Stimulated activated CD4-positive, alpha-beta T cell treated with anti-CD3 and anti-CD28 coated beads, Interleukin-4, amount 100 ng/mL, for 24 hours (primary cell): ENCODE measurements at places on chromosomes 16 and 17.

GRCh38 chr16:83967838-83968305, at the start of gene NECAB2:
NECAB2 (plus strand) TSS chr16:83968244; CDS start chr16:83968649, 405 bp downstream.
- no peak for DNase-seq

DNA sequence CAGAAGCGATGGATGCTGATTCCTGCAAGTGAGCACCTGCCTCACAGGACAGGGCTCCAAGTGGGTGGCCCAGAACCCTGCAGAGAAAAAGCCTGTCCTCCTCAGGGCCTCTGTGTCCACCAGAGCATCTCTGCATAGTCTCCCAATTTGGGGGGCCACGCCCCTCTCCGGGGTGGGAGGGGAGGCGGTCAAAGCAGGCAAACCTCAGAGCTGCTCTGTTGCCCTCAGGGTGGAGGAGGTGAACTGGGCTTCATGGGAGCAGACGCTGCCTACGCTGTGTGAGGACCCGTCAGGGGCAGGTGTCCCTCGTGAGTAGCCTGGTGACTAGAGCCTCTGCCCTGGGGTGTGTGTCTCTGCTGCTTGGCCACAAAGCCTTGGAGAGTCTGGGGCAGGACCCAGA, 19.3 kb downstream of the TRPV2 start:
- DNase-seq, result no peak

- DNase-seq, result peak; percentile 52
Observed at GRCh38 chr17:2239882-2240430, 63.6 kb downstream of the SMG6 start.

GRCh38 chr16:82156761-82157533, 13.1 kb downstream of the MPHOSPH6 start:
- no peak for DNase-seq

- DNase-seq, result no peak
Observed at GRCh38 chr16:50835358-50836060, 93.6 kb downstream of the CYLD start.

DNA sequence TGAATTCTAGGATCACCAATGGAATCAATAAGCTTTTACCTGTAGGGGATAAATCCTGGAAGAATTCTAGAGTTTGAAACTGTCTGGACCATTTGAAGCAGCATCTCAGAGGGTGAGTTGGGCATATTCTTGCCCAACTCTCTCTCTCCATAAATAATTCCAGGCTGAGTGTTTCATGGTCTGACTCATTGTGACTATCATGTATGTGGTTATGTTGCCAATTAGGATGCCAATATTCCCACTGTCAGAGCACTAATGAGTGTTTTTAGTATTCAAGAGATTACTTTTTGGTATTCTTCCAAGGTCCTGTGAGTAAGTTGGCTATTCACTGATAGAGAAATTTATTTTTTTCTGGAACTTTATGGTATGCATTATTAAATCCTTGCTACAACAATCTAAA, 456.9 kb downstream of the TOX3 start:
- DNase-seq, result no peak

DNA sequence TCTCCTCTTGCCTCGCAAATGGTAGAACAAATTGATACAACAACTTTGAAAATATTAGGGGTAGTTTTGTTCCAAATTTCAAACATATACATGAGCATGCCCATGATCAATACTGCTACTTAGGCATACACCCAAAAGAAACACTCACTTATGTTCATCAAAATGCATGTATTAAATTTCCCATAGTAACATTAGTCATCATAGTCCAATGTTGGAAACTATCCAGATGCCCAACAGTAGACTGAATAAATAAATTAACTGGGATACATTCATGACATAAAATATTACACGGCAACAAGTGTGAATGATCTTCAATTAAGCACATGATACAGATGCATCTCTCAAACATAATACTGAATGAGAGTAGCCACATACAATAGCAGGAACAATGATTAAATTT, 391.6 kb downstream of the CDH11 start:
- no peak for DNase-seq

GRCh38 chr17:41326173-41327145, 10.9 kb upstream of the KRTAP17-1 start:
- no peak for DNase-seq

- no peak for DNase-seq
Observed at GRCh38 chr17:57735230-57735629, 9.9 kb downstream of the CCDC182 start.

- DNase-seq, result no peak
Observed at GRCh38 chr17:48611213-48611612, 396 bp upstream of the HOXB7 start.

DNA sequence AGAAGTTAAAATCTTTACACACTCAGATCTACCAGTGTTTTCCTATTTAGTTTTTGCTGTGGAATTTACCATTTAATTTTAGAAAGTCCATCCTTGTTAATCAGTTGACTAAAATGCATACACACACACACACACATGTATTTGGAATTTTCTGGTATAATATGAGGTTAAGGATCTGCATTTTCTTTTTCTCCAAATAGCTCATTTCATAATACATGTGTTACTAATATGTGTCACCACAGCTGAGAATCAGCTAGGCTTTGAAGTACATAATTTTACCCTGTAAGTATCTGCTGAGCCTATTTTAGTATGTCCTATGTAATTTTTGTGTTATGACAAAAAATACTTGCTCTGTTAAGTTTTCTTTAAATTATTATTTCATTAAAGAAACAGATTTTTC, 143.2 kb downstream of the PHKB start:
- DNase-seq, result no peak

GRCh38 chr17:57004944-57005579, 27.1 kb downstream of the SCPEP1 start:
- DNase-seq, result no peak

DNA sequence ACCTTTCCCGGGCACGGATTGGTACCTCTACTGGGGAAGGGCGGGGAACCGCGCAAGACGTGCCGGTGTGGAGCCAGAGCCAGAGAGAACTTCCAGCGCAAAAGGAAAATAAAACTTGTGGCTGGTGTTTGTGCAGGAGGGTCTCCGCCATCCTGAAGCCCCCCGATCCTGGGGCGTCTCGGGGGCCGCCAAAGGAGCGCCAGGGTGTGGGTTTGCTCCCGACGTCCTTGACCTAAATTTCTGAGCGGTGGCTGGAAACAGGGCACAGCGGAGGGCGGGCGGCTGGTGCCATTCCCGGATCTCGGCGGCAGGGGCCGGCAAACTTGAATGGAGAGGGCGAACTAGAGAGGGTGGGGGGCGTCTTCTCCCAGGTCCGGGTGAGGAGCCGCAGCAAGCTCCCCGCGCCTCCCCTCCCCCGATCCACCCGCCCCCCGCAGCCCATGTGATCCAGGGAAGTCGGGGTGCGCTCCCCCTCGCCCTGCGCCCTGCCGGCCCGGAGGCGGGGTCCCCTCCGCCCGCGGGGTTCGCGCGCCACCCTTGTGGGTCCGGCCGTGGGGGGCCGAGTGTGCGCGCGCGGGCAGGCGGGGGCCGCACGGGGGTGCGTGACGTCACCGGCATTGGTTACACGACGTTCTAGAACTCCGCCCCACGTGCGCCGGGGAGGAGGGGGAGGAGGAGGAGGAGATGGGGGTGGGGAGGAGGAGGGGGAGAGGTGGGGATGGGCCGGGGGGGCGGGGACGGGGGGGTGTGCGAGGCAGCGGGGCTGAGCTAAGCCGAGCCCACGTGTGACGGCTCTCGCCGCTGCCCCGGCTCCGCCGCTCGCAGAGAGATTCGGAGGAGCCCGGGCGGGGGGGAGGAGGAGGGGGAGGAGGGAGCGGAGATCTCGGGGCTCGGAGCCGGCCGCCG, at the start of gene MSI2:
Gene MSI2, plus strand, starts transcription at position 748 of the 906 bp plus-strand sequence. CDS start 220 bp downstream, outside the sequence.
- DNase-seq, result peak; percentile 88

GRCh38 chr17:65013613-65014391, 42.7 kb downstream of the GNA13 start:
- DNase-seq, result peak; percentile 40

GRCh38 chr17:65936013-65936412, 255.9 kb downstream of the CEP112 start:
- DNase-seq, result no peak

- no peak for DNase-seq
Observed at GRCh38 chr17:3761036-3761917, 37.6 kb downstream of the HASPIN start.

DNA sequence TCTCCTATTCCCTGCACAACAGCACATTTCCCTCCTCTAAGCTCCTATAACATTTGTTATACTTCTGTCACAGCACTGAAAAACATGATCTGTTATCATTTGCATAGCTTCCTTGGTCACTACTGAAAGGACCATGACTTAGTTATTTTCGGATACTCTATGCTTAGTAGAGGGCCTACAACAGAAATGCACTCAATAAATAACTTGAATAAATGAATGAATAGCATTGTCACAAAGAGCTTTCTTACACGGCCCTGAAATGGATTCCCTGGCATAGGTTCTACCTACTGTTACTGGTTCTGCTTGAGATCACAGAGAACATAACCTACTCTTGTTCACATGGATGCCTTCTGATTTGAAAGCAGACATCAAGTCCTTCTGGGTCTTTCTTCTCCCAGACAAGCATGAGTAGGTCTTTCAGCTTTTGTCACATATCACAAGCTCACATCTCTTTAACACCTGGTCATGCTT, 41.6 kb downstream of the MYO1D start:
- DNase-seq, result no peak

DNA sequence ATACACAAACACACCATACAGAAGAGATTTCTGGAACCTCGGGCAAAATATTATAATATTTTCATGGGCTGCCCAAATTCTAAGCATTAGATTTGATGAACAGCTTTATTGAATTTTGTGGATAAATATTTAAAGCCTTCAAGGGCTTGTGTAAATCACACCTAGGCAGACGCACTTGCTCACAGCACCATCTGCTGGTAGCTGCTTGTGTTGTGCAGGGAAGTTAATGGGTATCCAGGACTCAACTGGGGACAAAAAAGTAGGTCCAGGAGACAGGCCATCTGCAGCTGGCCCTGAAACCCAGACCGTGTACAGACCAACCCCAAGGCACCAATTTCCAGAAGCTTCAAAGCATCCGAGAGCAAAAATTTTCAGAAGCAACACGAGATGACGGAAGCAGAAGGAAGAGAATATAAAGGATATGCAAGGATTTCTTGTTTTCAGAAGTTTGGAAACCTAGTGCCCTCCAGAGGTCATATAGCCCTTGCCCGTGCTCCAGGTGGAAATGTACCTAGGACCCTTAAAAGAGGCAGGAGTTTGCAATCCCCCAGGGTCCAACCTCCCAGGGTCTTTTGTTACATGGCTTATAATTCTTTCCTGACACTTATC, 140.0 kb downstream of the CHD9NB start:
- peak; percentile 17 for DNase-seq

DNA sequence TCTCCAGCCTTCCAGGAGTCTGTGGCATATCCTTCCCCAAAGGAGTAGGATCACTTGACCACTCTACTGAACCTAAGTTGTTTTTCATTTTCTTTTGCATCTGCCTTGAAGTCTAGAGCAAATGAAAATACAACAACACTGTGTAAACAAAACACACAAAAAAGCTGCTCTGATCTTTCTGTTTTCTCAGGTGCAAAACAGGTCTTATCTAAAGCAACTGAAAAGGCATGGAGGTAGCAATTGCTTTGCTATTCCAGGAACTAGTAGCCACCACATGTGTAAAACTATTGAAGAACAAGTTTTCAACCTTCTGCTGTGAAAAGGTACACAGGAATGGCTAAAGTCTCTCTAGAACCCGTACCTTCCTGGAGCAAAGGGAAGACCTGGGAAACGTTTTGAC, 127.1 kb downstream of the PITPNC1 start:
- DNase-seq, result no peak

DNA sequence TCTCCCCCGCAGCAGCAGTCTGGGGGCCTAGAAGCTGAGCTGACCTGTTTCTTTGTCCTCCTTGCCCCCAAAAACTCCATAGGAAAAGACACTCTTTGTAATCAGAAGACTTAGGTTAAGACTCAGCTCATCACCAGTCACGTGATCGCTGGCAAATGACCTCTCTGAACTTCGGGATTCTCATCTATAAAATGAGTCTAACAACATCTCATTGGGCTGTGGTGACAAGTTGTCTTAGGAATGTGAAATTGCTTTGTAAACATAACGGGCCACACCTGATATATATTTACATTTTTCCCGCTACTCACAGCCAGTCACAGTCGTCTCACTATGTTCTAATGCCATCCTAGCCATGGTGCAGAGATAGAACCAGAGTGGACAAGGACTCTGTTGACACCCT, 86.0 kb upstream of the LHX1 start:
- no peak for DNase-seq

DNA sequence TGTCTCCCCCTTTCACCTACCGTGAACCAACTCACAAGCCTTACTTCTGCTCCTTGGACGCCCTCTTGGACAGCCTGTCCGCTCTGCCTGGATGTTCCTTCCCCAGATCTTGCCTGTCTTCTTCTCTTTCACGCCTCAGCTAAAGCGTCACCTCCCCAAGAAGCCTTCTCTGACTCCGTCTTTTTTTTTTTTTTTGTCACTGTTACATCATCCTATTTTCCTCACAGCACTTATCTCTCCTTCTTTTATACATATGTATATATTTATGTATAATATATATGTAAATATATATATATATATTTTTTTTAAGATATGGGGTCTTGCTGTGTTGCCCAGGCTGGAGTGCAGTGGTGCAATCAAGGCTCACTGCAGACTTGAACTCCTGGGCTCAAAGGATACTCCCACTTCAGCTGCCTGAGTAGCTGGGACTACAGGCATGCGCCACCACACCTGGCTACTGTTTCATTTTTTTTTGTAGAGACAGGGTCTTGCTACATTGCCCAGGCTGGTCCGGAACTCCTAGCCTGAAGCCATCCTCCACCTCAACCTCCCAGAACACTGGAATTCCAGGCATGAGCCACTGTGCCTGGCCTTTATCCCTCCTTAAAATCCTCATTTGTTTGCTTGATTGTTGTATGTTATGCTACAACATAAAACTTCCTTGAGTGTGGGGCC, 16.5 kb upstream of the AKTIP start:
- DNase-seq, result no peak

- no peak for DNase-seq
Observed at GRCh38 chr17:65102788-65103187, 34.4 kb upstream of the RGS9 start.

GRCh38 chr16:10835281-10835931, 16.8 kb upstream of the TVP23A start:
- peak; percentile 7 for DNase-seq

DNA sequence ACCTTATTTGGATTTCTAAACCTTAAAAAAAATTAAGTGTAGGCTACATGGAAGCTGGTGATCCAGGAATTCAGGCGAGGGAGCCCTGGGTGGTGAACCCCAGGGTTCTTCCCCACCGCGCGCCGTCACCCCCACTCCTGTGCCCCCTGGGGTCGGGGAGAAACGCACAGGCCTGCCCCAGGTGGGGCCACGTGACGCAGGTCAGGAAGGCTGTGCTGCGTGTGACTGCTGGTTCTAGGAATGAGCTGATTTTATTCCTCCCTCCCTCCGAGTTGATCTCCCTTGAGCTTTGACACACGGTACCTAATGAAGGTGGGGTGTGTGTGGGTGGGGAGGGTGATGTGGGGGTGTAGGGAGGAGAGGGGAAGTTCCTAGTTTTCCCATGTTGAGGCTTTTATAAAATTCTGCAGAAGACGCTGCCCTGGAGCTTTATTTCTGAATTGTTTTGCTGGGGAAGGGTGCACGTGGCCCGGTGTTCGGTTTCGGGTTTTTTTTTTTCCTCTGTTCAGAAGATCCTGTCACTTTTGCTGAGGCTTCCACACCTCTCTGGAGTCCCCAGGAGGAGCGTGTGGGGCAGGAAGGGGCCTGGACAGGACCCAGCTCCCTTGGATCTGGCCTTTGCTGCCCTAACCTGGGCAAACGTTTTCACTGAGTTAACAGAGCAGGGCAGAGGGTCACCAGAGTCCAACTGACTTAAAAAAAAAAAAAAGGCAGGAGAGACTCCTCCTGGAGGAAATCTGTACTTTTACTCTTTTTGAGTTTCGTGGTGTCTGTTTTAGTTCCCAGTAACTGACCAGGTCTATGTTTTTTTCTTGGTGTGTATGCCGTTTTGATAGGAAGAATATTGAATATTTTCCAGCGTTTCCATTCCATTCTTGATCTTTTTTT, 55.8 kb upstream of the GSE1 start:
- DNase-seq, result peak; percentile 46
